ENCODE measurements at places on chromosomes 3 and 15.

DNA sequence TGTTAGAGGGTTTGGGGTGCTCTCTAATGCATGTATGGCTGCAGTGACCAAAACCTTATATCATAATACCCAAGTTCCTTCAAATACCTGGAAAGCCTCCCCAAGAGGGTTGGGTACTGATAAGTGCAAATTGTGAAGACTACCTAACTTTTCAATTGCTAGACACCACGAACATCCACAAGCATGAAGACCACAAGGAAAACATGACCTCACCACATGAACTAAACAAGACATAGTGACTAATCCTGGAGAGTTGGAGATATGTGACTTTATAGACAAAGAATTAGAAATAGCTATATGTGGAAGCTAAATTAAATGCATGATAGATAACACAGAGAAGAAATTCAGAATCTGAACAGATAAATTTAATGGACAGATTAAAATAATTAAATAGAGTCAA lies 23.9 kb upstream of the AADACL2 start:
- no peak for DNase-seq

- no peak for DNase-seq
Observed at GRCh38 chr3:70816346-70816745, 503.9 kb upstream of the MDFIC2 start.

DNA sequence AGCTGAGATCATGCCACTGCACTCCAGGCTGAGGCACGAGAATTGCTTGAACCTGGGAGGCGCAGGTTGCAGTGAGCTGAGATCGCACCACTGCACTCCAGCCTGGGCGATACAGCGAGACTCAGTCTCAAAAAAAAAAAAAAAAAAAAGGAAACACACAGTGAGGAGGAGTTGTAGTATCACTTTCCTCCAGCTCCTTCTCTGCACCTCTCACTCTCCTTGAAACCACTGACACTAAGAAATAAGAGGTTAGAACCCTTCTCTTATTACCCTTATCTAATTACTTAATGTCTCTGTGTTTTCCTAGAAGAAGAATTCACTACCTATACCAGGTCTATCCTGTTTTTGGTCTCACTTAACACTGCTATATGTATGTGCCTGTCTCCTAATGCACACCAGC lies 31.7 kb downstream of the RAB27A start:
- no peak for DNase-seq

GRCh38 chr3:132034097-132034485 lies 723 bp downstream of the CPNE4 start:
- DNase-seq: no peak

DNA sequence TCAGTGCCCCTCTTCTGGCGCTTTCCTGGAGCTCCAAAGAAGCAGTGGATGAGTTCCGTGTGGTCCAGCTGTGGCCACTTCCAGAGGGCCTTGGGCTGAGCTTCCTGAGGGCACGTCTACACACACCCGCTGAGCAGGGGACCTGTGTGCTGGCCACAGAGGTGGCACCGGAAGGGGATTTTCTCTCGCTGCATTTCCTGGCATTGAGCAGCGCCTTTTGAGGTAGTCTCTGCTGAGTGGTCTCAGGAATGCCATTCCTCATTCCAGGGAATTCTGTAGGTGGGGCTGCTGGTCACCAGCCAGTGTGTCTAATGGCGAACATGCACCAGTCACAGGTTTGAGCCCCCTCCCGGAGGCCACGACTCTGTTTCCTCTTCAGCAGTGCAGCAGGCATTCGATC lies 48.1 kb downstream of the AMOTL2 start:
- no peak for DNase-seq

GRCh38 chr3:49873623-49874022 lies 3.9 kb upstream of the CAMKV start:
- DNase-seq: peak; percentile 86

DNA sequence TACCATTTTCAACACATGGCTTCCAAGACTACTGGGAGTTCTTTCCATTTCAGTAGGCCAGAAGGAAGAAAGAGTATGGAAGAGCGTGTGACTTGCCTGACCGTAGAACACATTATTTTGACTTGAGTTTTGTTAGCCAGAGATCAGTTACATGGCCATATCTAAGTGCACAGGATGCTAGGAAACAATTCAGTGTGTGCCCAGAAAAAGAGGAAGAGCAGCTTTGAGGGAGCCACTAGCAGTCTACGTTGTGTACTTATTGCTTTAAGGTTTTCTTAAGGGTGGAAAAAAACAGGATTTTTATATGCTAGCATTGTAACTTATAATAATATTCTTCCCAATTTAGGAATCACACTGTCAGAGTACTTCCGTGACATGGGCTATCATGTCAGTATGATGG lies 44.1 kb upstream of the GRAMD1C start:
- DNase-seq: no peak

DNA sequence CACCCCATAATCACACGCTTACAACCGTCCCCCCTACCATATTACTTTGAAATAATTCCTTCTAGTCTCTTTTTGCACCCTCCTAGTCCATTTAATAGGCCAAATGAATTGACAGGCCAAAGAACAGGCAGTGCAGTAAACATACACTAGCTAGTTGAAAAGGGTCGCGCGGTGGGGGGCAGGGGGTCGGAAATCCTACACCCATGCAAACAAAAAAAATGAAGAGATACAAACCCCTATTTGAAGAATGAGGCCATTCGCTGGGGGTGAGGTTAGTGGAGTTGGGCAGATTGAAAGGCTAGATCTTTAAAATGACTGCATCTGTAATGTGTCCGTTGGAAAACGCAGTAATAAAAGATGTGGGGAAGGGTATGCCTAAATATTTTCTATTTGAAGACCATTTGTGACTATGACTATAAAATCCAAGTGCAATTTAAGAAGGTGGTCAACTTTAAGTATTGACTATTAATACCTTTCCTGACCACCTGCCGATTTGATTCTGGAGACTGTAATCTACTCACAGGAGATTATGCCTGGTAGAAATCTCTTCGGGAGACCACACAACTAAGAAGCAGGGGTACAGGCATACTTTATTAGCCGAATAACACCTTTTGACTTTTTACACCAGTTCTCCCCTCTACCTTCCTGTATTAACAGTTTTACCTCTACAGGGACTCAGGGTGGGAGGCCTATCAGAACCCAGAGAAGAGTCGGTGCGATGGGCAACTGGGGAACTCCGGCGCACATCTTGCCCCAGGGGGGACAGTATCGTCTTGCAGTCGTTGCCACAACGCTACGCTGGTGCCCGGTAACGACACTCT lies 762 bp upstream of the ARL6 start:
- no peak for DNase-seq

GRCh38 chr15:67707520-67708283 lies 117.6 kb upstream of the SKOR1 start:
- no peak for DNase-seq

DNA sequence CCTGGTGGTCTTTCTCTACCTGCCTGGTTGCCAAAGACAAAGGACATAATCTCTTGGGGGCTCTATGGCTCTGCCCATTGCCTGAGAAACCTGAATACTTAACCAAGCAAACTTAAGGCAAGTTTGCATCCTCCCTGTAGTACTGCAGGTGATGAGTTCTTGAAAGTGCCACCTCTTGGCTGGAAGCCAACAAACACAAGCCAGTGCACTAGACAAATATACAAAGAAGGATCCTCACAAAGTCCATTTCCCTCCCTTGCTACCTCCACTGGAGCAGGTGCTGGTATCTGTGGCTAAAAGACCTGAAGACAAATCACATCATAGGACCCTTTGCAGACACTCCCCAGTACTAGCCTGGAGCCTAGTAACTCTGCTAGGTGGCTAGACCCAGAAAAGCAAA lies 772.3 kb downstream of the SI start:
- peak; percentile 19 for DNase-seq

GRCh38 chr3:114444216-114444615 lies 150.4 kb downstream of the TIGIT start:
- DNase-seq: no peak

- DNase-seq: peak; percentile 85
Observed at GRCh38 chr15:40092256-40092978, 16.3 kb downstream of the BMF start.

DNA sequence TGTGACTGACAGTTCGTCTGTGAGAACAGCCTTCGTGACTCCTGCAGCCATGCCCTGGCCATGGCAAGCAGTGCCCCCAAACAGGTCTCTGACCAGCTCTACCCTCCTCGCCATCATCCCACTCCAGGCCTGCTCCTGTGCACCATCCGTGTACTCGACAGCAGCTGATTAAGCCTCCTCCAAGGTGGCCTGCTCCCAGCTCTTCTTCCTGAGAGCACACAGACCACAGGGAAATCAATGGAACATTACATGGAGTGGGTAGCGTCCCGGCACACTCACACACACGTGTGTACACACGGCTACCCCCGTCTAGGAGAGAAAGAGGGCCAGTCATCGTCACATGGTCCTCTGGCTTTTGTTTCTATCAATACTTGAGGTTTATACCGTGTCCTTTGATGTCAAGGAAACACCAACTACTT lies 21.1 kb downstream of the ANXA2 start:
- DNase-seq: no peak

- DNase-seq: no peak
Observed at GRCh38 chr15:64870353-64870752, 28.6 kb downstream of the PLEKHO2 start.

DNA sequence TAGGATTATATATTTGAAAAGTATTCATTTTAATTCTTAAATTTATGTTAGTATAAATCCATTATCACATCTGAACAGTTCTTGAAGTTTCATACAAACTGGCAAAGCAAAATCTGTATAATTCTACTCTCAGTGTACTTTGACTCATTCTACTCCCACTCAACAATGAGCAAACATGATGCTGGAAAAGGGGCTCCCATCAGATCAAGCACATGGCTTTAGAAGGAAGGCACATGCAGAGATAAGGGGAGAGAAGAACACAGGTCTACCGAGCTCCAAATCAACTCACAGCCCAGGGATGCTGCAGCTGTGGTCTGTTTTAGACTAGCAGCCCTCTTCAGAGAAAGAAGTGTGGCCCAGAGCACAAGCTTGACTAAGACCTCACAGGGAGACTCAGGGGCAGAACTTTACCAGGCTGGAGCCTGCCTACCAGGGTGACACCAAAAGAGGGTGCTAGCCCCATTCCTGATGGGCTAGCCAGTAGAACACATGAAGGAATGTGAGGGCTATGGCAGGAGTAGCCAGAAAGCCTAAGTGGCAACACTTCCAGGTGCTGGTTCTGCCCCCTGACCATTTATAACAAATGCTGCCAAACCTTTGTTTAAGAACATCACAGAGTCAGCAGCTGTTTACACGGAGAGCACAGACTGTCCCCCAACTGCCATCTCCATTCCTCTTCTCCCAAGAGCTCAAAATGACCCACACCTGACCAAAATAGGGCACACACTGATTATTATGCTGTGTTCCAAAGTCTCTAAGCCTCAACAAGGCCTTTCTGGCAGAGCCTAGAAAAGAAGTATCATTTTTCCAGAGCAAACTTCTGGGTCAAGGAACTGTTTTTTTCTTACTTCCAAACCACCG lies 19.5 kb downstream of the SEC22C start:
- DNase-seq: no peak
